ENCODE measurements at places on chromosomes 16 and 17.

DNA sequence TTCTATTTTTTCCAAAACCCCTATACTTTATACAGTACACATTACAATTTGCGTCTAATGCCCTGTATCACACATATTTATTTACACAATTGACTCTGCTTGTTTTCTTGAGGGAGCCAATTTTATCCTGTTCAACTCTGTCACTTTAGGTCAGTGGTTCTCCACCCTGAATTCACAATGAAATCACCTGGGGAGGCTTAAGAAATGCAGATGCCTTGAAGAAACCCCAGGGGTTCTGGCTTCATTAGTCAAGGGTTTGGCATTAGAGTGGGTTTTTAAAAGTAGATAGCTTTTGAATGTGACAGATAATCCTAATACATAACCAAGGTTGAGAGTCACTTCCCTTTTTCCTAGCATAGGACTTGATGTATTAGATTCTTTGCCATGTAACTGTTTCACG is 398.6 kb upstream of the ERCC4 start:
- DNase-seq: no peak

DNA sequence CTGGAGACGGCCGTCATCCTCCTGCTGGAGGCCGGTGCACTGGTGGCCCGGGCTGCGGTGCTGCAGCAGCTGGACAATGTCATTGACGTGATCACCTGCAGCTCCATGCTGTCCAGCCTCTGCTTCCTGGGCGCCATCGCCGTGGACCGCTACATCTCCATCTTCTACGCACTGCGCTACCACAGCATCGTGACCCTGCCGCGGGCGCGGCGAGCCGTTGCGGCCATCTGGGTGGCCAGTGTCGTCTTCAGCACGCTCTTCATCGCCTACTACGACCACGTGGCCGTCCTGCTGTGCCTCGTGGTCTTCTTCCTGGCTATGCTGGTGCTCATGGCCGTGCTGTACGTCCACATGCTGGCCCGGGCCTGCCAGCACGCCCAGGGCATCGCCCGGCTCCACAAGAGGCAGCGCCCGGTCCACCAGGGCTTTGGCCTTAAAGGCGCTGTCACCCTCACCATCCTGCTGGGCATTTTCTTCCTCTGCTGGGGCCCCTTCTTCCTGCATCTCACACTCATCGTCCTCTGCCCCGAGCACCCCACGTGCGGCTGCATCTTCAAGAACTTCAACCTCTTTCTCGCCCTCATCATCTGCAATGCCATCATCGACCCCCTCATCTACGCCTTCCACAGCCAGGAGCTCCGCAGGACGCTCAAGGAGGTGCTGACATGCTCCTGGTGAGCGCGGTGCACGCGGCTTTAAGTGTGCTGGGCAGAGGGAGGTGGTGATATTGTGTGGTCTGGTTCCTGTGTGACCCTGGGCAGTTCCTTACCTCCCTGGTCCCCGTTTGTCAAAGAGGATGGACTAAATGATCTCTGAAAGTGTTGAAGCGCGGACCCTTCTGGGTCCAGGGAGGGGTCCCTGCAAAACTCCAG is 1.1 kb downstream of the MC1R start:
- no peak for DNase-seq

- no peak for DNase-seq
Measured at GRCh38 chr16:26830428-26831127, 236.1 kb upstream of the C16orf82 start.

GRCh38 chr17:4708436-4708835 is 2.0 kb upstream of the ARRB2 start:
- DNase-seq: no peak

GRCh38 chr17:62760059-62760944 is 47.8 kb downstream of the MARCHF10 start:
- DNase-seq: no peak

DNA sequence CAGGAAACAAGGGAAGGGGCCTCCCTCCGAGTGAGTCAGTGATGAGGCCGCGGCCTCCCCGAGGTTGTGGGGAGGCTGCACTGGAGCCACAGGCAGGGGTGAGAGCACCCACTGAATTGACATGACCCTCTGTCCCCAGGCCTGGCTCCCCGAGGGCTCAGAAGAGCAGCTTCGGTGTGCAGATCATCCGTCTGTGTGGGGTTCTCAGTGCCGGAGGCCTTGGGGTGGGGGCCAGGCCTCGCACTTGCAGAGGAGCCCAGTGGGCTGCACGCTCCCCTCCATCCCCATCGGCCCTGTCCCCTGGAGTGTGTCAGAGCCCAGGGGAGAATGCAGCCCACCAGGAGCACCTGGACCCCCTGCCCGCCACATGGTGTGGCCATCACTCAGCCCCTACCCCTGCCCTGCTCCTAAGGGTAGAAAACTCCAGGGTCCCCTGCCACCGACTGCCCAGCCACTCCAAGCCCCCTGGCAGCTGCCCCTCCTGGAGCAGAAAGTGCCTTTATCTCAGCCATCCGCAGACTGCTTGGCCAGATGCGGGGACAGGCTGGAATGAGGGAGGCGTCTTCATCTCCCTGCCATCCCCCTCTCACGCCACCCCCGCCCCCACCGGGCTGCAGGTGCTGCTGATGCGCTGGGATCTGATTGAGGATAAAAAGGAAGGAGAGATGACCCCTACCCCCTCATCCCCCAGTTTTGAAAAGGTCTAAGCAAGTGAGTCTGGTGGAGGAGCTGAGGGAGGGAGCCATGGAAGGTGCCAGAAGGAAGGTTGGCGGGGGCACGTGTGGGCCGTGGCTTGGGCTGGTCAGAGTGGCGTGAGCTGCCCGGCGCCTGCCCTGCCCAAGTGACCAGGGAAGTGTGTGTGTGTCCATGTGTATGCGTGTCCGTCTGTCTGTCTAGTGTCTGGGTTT is 358.3 kb downstream of the SEC14L1 start:
- no peak for DNase-seq

DNA sequence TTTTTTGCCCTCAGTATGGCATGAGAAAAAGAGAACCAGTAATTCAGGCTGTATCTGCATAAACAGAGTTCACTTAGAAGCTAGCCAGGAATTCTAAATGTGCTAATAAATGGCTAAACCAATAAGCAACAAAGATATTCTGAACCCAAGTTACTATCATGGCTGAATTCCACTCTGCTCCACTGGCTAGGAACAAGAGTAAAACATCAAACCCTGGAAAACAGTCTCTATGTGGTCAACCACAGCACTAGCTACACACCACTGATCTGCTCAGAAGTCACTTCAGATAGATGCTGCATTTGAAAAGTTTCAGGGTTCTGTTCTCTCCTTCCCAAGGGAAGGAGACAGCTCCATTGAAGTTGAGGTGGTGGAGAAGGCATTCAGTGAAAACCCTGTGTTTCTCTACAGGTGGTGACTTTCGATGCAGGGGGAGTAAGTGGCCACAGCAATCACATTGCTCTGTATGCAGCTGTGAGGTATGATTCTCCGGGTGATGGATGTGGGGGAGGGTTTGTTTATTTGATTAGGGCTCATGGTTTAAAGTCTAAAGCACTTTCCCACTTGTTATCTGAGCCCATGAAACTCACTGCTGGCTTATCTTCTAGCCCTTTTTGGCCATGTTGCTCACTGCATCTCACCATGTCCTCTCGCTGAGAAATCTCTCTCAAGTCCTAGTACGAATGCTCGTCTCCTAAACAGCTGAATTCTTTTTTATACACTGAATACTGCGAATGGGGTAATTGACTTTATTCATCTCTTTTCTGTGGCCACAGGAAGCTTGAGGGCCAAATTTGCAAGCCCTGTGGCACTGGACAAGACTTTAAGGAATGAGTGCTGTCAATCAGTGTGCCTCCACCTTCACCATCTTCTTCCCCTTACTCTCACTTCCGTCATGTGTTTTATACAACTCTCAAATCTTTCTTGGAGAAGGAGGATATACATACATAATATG is 39.9 kb downstream of the CENPV start:
- no peak for DNase-seq

DNA sequence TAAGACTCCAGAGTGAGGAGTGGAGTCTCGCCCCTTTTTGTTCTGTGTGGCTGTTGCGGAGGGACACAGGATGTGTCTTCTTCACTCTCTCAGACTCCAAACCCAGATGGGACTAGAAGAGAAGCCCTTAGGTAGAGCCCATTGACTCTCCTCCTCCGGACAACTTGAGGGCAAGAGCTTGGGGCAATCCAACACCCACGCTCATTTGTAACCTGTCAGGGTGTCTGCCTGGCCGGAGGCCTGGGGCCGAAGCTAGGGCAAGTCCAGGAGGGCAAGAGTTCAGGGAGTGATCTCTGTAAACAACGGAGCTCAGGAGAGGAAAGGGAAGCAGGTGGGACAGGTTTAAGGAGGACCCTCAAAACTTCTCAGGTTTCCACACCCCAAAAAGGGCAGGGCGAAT is 1.4 kb upstream of the HOXB1 start:
- DNase-seq: no peak

- DNase-seq: no peak
Measured at GRCh38 chr16:82281544-82281943, 111.5 kb upstream of the MPHOSPH6 start.

DNA sequence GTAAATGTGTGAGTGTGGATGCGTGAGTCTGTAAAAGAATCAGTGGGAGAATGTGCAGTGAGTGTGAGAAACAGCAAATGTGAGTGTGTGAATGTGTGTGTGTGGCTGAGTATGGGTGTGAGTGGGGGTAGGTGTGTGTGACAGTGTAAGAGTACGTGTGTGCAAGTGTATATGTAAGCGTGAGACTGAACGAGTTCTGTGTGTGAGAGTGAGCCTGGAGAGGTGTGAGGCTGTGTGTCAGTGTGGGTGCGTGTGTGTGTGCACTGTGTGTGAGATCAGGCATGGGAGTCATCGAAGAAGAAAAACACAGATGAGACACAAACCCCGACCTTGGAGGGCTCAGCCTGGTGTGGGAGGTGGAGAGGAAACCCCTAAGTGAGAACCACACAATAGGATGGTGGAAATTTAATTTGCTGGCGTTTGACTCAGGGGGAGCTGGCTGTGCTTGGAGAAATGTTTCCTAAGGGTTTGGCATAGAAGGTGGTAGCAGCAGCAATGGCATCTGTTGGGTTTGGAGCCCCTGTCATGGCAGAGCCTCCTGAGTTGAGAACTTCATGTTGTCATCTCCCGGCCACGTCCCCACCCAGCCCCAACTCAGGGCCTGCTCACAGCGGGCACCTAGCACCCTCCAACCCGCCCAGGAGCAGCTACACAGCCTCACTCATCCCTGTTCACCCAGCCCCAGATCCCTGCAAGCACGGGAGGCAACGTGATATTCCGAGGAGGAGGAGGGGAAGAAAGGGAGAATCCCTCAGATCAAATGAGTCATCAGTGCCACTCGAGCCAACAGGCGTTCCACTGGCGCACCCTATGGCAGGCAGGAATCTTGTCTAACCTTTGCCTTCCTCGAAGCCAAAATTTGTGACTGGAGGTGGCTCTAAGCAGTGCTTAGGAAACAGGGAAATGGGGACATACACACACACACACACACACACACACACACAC is 14.3 kb upstream of the NUBP1 start:
- DNase-seq: no peak

- no peak for DNase-seq
Measured at GRCh38 chr16:31297496-31297895, 37.7 kb downstream of the ITGAM start.

GRCh38 chr17:78723001-78723796 is 58.9 kb downstream of the CYTH1 start:
- DNase-seq: no peak

DNA sequence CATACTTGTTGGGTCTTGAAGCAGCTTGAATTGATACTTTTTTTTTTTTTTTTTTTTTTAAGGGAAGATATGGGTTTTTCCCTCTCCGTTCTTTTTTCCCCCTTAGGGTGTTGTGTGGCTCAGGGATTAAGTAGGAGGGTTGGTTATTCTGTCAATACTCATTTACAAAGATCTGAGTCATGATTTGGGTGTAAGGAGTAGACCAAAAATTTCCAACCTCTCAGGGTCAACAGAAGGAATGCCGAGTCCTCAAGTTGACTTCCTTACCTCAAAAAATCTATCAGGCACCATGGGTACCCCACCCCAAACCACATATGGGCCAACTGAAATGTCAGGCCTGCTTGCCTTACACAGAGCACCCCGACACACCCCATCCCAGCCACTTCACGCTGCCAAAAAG is 230.5 kb downstream of the CCDC182 start:
- no peak for DNase-seq
